ENCODE measurements at places on chromosomes 3 and 15. TPM values are rescaled to one million over a fixed set of nuclear protein-coding genes. Genes with fewer than 3 reads are reported as not detected.

DNA sequence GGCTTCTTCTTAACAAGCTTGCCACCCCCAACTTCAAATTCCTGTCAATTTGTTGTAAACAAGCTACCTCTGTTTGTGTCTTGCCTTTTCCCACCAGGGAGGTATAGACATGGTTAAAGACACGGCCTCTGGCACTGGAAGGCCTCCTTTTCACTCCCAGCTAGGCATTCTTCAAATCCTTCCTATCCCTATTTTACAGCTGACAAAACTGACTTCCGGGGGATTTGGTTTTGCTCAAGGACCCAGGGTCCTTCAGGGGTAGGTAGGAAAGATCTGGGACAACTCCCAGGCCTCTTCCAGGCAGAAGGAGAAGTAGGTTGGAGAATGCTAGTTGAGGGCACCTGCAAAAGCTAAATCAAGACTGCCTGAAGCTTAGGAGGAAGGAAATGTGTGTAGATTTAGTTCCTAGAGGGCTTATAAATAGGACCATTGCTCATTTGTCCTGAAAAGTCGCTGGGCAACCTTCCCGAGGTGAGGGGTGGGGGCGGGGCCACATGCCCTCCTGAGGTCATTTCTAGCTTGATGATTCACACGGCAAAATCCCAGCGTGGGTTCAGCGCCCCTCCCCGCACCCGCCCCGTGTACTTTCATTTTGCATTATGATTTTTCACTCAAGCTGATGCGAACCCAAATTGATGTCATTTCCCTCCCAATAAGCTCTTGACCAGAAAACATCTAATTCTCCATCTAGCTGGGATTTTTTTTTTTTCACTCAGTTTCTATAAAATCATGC, 365.5 kb downstream of the SHQ1 start:
- DNase-seq: peak; percentile 89

GRCh38 chr3:151726016-151726415, 7.7 kb upstream of the AADACL2 start:
- peak; percentile 43 for DNase-seq

DNA sequence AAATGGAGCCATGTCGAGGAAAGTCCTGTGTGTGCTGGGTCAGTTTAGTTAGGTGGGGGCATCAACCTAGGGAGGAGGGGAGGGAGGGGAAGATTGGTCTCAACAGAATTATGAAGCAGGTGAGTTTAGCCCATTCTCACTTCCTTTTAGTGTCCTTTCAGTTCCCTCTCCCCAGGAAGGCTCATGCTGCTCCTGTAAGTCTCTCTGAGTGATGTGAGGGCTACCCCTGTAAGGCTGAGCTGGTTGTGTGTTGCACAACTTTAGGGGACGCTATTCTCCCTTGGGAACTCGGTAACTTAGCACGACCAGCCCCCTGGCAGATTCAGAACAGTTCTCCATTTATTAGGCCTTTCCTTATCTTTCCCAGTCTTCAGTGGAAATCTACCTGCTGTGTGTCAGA, 21.2 kb downstream of the IL5RA start:
- DNase-seq: no peak

GRCh38 chr15:56102441-56102840, 109.0 kb upstream of the NEDD4 start:
- DNase-seq: no peak

TMEM158 gene
- 131 TPM for total RNA-seq

- DNase-seq: no peak
Observed at GRCh38 chr3:5198986-5199731, 11.7 kb downstream of the EDEM1 start.

DNA sequence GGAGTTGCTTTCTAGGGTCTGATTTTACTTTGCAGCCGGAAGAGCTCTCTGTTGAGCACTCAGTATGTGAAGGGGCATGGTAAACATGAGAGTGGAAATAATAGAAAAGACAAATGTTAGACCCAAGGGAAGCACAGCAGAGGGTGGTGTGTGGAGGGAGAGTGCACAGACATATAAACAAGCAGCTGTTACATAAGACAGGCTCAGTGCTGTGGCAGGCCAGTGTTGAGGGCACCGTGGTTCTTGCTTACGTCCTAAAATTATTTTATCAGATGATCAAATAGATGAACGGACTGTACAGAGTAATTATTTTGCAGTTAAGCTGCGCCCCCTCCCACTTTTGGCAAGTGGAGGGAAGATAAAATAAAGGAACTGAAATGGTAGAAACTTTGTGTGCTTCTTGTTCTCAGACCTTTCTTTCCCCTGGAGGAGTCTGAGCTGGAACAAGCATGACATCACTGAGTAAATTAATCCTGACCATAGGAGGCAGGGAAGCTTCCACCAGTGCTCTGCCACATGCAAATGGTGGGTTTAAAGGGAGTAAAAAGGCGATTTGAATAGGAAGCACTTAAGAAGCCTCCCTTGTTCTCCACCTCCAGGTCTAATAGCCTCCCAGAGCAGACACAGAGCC, 205.6 kb downstream of the IL20RB start:
- DNase-seq: peak; percentile 45

GRCh38 chr15:47486040-47486439, 231.3 kb upstream of the SEMA6D start:
- DNase-seq: no peak

DNA sequence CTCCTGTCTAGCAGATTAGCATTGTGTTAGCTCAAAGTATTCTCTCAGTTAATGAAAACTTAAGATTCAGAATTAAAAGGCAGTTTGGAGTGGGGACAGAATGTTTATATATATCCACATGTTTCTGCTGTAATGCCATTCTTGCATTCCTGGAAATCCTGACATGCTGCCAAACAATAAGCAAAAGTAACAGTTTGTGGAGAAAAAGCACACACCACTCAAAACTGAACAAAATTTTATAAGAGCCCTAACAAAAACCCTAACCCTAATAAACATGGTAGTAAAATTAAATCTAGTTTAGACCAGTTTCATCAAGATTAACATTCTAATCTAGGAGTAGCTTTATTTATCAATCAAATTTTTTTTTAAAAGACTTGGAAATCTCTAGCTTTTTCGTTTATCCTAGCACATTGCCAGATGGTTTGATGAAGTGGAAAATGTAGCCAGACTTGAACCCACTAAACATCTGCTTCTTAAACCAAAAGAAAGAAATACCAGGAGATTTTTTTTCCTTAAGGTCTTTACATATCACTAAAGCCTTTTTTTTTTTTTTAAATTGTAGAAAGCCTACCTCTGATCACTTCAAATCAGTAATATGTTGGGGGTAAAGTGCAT, 3.7 kb downstream of the TCAIM start:
- DNase-seq: peak; percentile 25

MGLL gene
- total RNA-seq: 102 TPM

DNA sequence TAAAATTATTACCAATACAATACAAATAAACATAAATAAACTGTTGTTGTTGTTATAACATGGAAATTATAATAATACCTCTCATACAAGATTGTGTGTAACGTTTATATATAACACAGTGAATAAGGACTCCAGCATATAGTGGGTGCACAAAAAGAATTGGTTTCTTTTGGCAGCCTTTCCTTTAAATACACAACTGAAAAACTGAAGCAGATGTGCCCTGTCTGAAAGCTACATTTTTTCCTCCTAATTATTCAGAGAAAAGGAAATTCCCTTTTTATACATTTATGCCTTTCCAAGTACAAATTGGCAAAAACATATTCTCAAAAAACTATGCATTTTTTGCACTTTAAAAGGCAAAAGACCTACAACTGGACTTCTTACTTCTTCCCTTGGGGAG, 928.9 kb upstream of the NR2F2 start:
- no peak for DNase-seq

- DNase-seq: no peak
Observed at GRCh38 chr3:141401095-141401494, 32.8 kb downstream of the ZBTB38 start.

DNA sequence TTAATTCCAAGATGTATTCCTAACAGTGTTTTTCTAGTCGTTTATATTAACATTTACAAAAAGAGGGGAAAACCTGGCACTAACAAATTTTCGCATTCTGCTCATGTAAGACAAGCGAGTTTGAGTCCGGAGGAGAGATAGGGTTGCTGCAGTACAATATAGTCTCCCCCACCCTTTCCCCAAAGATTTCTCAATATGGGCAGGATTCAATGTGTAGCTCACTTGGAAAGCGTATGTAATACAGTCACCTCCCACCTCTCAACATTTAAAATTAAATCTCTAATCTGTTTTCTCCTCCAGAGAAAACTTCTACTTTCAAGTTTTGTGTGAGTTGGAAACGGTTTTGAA, 57.9 kb downstream of the CMSS1 start:
- peak; percentile 40 for DNase-seq

PLSCR2 gene
- total RNA-seq: not detected

DNA sequence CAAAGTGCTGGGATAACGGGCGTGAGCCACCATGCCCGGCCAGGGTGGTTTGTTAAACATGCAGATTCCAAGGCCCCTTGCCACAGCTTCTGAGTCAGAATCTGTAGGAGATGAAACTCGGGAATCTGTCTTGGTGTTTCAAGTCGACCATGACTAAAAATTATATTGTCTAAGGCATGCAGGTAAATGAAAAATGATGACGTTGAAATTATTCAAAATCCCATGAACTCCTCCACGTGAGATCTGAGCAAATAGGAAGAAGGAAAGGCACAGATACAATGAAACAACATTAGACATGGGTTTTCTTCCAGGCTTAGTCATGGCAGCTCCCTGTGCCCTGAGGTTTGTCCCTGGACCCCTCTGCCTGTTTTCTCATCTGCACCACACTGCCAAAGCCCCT, 172.0 kb upstream of the CMC1 start:
- no peak for DNase-seq

GRCh38 chr3:194377708-194378107, 8.2 kb upstream of the LRRC15 start:
- no peak for DNase-seq

DNA sequence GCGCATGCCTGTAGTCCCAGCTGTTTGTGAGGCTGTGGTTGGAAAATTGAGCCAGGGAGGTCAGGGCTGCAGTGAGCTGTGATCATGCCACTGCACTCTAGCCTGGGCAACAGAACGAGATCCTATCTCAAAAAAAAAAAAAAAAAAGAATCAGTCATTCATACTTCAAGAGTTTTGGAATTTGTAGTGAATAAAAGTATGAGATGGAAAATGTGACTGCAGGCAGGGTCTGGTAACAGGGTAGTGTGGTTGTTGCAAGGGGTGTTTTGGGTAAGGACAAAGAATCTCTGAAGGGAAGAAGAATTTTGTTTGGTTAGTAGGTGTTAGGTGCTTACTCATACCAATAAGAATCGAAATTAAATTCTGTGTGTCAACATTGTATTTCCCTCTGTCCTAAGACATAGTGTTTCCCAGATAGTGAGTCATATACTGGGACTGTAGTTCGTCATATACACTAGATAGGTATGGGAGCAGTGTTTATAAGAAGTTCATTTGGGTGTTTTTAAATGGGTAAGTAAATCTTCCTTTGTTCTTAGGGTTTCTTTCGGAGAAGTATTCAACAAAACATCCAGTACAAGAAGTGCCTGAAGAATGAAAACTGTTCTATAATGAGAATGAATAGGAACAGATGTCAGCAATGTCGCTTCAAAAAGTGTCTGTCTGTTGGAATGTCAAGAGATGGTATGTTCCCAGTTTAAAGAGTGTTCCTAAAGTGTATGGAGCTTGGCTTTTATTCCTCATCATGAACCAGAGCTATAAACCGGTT, 14.2 kb downstream of the NR1D2 start:
- DNase-seq: no peak

DNA sequence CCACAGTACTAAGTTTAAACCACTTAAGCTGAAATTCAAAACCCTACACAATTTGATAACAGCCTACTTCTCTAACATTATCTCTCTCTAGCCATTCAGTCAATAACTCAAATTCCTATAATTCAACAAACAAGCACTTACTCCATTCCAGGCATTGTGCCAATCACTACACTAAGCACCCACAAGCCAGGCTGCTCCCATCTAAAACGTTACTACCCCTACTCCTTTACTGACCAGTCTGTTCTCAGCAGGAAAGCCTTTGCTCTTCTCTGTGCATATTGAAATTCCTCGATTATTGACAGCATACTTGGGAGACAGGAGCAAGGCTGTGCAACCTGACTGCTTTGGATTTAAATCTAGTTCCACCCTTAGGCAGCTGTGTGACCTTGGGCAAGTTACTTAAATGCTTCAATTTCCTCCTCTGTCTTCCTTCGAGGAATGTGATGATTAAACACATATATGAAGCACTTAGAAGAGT, 177.2 kb upstream of the THBS1 start:
- DNase-seq: no peak

DNA sequence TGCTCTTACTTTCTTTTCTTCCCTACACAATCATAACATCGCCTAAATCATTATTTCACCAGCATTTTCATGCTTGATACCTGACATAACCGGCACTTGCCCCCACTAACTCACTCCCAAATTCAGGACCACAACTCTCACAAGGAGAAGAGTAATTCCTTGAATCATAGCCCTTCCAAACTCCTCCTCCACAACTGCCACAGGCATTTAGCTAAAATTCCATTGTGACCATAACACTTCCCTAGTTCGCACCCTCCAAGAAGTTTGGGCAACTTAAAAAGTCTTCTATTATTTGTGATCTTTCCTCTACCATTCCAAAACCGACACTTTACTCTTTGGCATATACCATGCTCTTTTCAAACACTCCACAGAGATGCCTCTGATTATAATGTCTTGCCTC, 59.4 kb upstream of the XRN1 start:
- peak; percentile 45 for DNase-seq

U2SURP gene
- 56.4 TPM for total RNA-seq

DNA sequence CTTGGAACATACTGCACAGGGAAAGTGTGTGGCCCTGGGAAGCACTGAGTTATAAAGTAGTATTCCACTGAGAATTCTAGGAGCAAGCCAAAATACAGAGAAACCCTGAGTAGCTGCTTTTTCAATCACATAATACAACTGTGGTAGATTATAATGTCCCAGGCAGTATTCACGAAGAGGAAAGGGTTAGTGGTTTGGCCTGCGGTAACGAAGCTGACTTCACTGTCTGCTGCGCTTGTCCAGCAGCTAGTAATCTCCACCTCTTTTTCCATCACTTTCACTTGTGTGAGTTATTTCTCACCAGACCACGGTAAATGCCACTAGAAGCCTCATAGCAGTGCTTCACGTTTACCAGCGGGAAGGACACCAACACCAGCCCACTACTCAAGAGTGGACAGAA, 34.4 kb downstream of the RPL39L start:
- DNase-seq: no peak

DNA sequence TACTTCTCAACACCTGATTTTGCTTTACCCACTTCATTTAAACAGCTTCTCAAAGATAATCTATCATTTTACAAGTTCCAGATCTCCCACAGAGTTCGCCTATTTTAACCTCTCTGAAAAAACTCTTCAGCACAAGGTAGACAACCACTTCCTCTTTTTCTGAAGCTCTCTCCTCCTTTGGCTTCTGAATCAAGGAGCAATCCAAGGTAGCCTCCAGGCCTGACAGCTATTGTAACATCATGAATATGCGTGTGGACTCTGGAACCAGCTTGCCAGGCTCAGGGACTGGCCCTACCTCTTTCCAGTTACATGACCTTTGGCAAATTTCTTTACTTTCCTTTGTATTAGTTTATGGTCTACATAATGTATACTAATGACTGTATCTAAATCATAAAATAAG, 405.9 kb upstream of the ZNF385D start:
- no peak for DNase-seq

GRCh38 chr3:72345980-72346379, 502.3 kb downstream of the SHQ1 start:
- no peak for DNase-seq

- DNase-seq: no peak
Observed at GRCh38 chr3:81545572-81545971, 215.9 kb downstream of the GBE1 start.

GRCh38 chr3:194397757-194398312, 1.2 kb downstream of the GP5 start:
- DNase-seq: no peak

VGLL3 gene
- total RNA-seq: 69.8 TPM

GRCh38 chr15:101698314-101698713, 26.0 kb downstream of the TARS3 start:
- no peak for DNase-seq
